Fibroblast of villous mesenchyme (primary cell): ENCODE measurements at places on chromosomes 2 and 18. TPM values are rescaled to one million over a fixed set of nuclear protein-coding genes. Genes with fewer than 3 reads are reported as not detected.

Gene EFEMP1
- total RNA-seq, result 22.9 and 65.1 TPM in 2 replicates

Gene TMEM18
- 14.5 and 19.4 TPM in 2 replicates for total RNA-seq

Gene RGPD3
- total RNA-seq, result 0.32 and 0.43 TPM in 2 replicates

Gene GKN2
- not detected in 2 replicates for total RNA-seq

Gene ASB1
- total RNA-seq, result 21.2 and 23.2 TPM in 2 replicates

Gene GPR155
- 2.3 and 3.9 TPM in 2 replicates for total RNA-seq

Gene ST3GAL5
- 25.8 and 27.6 TPM in 2 replicates for total RNA-seq

Gene C2orf81
- total RNA-seq, result 0.86 and 1.3 TPM in 2 replicates

Gene RRM2
- total RNA-seq, result 45.8 and 58.6 TPM in 2 replicates

Gene HDHD2
- total RNA-seq, result 16.1 and 17.3 TPM in 2 replicates

Gene CDH2
- total RNA-seq, result 74.7 and 89.2 TPM in 2 replicates

Gene OLA1
- total RNA-seq, result 68.3 and 101 TPM in 2 replicates

Gene OTOF
- under 0.01 TPM in 2 replicates for total RNA-seq

Gene CD8A
- not detected in 2 replicates for total RNA-seq

Gene CNDP1
- not detected in 2 replicates for total RNA-seq

Gene LONRF2
- 0.32 and 1.3 TPM in 2 replicates for total RNA-seq

Gene TCF7L1
- 4.3 and 9.0 TPM in 2 replicates for total RNA-seq

Gene LYPD6
- 4.3 and 5.2 TPM in 2 replicates for total RNA-seq

Gene AFF3
- 19.4 and 31.9 TPM in 2 replicates for total RNA-seq

Gene DLX2
- total RNA-seq, result under 0.01 TPM in 2 replicates

Gene G6PC2
- not detected in 2 replicates for total RNA-seq

Gene ACMSD
- not detected in 2 replicates for total RNA-seq

Gene COL3A1
- 3,024 and 3,294 TPM in 2 replicates for total RNA-seq

Gene DIPK1C
- not detected in 2 replicates for total RNA-seq

Gene RGPD4
- not detected in 2 replicates for total RNA-seq

Gene CKAP2L
- 6.8 and 10.4 TPM in 2 replicates for total RNA-seq

Gene DOK6
- total RNA-seq, result 2.6 and 6.9 TPM in 2 replicates

Gene MAB21L4
- not detected in 2 replicates for total RNA-seq

Gene KCNF1
- total RNA-seq, result not detected in 2 replicates

Gene CDH7
- total RNA-seq, result under 0.01 TPM in 1 of 2 replicates, not detected in the other

Gene OR6B2
- not detected in 2 replicates for total RNA-seq

Gene HDAC4
- 19.6 and 20.3 TPM in 2 replicates for total RNA-seq

Gene KRTCAP3
- not detected in 2 replicates for total RNA-seq

Gene PSMA8
- total RNA-seq, result not detected in 2 replicates

Gene HOXD11
- 26.4 and 42.3 TPM in 2 replicates for total RNA-seq

Gene RAD51AP2
- total RNA-seq, result under 0.01 TPM in 2 replicates

Gene KDM3A
- 15.1 and 17.4 TPM in 2 replicates for total RNA-seq

Gene SLC9A2
- not detected in 2 replicates for total RNA-seq
